ENCODE measurements at places on chromosomes 4 and X.
A peak's percentile ranks its signal among the peaks of the same experiment; 100 is the strongest.

DNA sequence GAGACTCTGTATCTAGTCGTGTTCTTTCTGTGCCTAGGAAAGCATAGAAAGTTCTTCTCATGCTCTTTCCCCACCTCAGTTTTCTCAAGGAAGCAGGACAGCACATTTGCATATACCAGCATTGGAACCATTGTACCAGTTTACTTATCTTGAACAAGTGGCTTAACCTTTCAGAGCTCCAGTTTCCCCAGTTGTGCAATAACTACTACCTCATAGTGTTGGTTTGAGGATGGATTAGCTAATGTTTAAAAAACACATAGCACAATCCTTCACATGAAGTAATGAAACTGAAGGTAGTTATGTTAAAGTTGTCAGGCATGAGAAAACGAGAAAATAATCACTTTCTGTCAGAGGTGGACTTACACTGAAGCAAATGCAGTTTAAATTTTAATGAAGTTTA lies 92.2 kb upstream of the H2AZ1 start:
- peak; percentile 84 for DNase-seq

DNA sequence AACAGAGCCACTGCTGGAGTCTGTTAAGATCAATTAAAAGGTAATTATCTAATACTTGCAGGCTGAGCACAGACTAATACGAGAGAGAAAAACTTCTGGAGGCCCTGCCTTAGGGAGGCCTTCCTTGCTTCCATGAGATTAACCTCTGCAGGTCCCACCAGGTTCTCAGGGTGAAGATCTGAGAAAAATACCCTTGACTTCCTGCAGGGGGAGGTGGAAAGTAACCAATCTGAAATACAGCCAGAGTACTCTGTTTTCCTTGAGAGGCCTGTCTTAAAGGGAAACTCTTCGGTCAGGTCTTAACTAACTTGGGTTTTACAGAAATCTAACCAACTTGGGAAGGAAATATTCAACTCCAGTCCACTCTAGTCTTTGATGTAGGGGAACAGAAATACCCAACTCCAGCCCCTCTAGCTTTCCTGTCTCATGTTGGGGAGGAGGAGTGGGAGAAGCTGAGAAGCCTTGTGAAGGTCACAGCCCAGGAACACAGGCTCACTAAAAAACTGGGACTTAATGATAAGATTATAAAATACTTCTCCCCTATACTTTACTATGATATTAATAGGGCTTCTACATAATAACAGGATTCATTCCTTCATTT lies 77.1 kb downstream of the TBCK start:
- DNase-seq = peak; percentile 64

GRCh38 chrX:40176351-40177116 lies 78.8 kb upstream of the BCOR start:
- peak; percentile 43 for DNase-seq

DNA sequence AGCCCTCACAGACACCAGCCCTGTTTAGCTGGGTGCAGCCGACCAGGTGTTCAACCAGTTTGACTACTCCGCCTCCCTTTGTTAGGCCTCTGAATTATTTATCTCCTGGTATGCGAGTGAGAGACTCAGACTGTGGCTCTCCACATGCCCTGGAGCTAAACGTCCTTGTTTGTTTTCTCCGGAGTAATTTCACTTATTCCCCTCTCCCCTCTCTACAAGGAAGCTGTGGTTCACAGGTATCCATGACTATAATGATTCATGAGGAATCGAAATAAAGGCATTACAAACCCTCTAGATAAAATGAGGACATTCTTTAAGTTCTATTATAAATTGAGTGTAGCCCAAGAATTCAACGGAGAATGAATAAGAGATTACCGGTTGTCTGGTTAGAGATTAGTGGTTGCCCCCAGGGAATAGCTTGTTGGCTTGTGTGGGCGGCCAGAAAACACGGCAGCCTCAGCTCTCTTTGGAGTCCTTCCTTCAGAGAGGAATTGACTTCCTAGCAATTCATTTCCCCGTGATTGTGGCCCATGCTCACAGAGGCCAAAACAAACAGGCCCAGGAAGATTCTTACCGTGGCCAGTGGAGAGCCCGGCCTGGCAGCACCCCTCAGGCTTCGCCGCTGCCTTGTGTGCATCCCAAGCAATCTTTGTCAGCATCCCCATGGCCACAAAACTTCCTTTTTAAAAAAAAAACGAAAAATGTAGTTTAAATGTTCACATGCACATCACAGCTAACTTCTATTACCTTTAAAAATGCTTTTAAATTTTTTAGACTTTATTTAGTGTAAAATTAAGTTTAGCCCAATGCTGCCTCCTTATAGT lies 60.2 kb upstream of the CBR4 start:
- DNase-seq = peak; percentile 94

GRCh38 chrX:149267878-149268813 lies 237.0 kb downstream of the IDS start:
- DNase-seq = no peak

- DNase-seq = no peak
Observed at GRCh38 chr4:184575306-184575705, 73.9 kb downstream of the CASP3 start.

GRCh38 chr4:174210354-174210753 lies 73.1 kb downstream of the FBXO8 start:
- no peak for DNase-seq

- DNase-seq = no peak
Observed at GRCh38 chr4:6943012-6943884, 33.6 kb downstream of the TBC1D14 start.

GRCh38 chr4:3599951-3600350 lies 67.7 kb upstream of the LRPAP1 start:
- no peak for DNase-seq

GRCh38 chr4:77695774-77696173 lies 90.2 kb downstream of the CXCL13 start:
- DNase-seq = peak; percentile 95

DNA sequence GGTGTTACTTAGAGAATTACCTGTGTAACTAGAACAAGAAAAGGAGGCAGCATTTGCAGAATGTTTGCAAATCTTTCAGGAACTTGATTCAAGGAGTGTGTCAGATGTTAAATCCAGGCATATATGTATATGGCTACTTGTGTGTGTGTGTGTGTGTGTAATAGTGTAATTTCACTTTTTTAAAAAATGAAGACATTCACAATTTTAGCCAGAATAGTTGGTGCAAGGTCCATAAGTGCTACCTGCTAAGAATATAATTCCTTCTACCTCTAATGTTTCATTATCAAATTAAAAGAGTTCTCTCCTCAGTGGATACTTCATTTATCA lies 158.0 kb downstream of the PALLD start:
- DNase-seq = no peak

GRCh38 chrX:117834076-117834475 lies 282.5 kb downstream of the KLHL13 start:
- no peak for DNase-seq

- no peak for DNase-seq
Observed at GRCh38 chrX:32514986-32515385, 696.4 kb downstream of the DMD start.

- DNase-seq = no peak
Observed at GRCh38 chr4:155479835-155480234, 103.1 kb upstream of the MAP9 start.

GRCh38 chrX:124862301-124862700 lies 457.4 kb upstream of the TEX13C start:
- DNase-seq = no peak

DNA sequence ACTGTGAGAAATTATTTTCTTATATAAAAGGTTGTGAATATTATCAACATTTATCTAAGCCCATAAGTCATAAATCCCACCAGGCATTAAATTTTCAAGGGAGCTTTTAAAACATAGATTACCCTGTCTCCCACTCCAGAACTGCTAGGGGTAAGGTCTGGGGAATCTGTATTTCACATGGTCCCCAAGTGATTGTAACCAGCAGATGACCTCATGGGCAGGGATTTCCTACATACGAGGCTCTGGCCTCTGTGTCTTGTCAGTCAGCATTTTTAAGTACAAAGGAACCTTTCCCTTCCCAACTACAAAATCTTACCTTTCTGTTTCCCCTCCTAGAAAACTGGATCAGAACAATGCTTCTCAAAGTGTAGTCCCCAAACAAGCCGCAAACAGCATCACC lies 188.6 kb downstream of the TSPAN5 start:
- peak; percentile 37 for DNase-seq

- no peak for DNase-seq
Observed at GRCh38 chr4:68953056-68953596, 1.5 kb upstream of the UGT2A3 start.

DNA sequence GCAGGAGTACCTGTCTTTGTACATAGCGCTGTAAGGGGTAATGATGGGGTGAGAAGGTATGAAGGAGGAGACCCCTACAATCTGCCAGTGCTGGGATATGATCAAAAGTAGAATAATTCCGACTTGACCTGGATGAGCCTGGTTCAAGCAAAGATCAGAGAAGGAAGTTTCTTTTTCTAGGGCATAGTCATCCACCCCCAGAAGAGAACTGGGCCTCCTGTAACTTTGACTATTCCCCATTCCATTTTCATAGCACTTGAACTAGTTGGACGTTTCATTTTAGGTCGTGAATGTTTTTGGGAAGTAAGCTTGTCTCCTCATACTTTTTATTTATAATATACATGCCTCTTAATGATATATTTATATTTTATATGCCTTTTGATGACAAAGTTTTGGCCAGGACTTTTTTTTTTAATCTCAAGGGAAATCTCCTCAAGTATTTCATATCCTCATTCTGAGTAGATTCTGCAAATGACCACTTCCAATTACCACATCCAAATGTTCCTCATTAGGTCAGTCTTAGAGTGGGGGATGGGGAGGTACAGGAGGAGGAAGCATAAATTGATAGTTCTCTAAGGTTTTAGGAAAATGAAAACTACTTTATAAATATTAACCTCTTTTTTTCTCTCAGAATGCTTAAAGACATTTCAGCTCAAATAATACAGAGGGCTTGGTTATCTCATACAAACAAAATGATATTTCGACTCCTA lies 3.5 kb downstream of the CXorf58 start:
- no peak for DNase-seq

DNA sequence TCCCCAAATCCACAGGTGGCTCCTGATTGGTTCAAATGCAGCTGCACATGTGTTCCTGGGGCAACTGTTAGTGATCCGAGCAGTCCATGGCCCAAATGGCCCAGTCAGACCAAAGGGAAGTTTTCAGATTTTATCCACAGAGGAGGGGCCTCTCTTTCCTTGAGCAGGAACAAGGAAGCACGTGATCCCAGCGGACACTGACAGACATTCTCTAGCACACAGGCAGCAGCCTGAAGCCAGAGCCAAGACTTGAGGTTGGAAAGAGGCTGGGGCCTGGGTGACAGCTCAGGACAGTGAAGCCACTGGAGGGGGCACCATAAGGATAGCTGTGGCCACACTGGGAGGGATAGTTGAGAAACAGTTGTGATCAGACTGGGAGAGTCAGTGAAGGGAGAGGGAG lies 3.5 kb upstream of the ZFP92 start:
- DNase-seq = no peak

DNA sequence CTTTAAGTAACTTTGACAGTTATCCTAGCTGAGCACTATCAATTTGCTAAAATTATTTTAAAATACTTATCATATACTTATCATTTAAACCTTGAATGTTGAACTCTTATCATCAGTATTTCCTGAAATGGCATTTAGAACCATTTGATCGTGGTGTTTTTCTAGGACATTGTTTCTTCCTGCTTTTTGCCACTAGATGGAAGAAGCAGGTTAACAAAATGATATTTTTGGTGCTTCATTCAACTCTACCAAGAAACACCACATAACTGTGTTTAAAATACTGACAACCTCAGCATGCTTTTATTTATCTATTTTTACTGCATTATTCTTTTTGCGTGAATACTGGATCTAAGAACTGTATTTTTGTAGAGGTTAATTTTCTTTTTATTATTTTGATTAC lies 44.6 kb downstream of the C4orf33 start:
- no peak for DNase-seq

DNA sequence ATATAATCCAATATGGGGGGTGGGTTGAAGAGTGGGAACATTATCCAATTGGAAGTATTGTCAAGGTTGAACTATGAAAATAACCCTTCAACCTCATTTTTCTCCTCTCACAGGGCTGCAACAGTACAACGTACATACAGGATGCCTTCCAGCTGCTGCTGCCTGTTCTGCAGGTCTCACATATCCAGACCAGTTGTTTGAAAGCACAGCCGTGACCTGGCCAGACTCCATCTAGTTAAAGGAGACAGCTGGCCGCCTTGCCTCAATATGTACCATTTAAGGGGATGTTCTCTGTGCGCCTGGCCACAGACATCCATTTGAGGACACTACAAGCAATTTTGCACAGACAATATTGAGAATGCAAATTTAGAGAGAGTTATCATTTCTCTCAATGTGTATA lies 75.7 kb downstream of the FAM114A1 start:
- DNase-seq = no peak

- no peak for DNase-seq
Observed at GRCh38 chr4:98771959-98772632, 113.7 kb upstream of the TSPAN5 start.

DNA sequence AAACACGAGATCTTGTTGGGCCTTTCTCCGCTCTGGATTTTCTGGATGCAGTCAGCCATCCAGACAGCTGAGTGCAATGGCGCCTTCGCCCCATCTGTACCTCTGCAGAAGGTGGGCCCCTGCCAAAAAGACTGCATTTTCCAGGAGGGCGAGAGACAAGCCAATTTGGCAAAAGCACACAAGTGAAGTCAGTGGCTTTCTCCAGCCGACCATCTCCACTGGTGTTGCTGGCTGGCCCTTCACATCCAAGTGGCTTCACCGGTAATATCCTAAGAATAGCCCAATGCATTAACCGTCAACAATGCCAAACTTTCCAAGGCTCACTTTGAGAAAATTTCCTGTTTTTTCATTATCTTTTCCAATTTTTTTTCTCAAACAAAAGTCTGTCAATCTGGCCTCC lies 96.2 kb upstream of the MXRA5 start:
- no peak for DNase-seq

- no peak for DNase-seq
Observed at GRCh38 chr4:82983444-82983843, 27.2 kb downstream of the LIN54 start.

GRCh38 chrX:3451571-3451970 lies 105.1 kb upstream of the MXRA5 start:
- DNase-seq = no peak

- DNase-seq = no peak
Observed at GRCh38 chrX:103615781-103616371, 8.1 kb downstream of the TCEAL3 start.

DNA sequence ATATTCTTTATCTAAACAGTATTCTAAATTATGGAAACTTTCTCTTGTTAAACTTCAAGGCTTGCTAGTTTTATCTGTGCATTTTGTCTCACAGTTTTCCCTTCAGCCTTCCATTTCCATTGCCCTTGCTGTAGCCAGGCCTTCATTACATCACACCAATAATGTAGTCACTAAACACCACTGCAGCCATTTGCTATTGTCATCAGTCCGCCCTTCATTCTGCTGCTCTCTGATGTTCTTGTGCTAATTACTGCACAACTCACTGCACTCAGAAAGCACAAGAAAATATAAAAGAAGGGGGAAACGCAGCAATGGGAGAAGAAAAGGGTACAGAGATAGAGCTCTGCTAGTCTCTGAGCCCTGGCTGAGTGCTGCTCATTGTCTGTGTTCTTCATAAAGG lies 239.6 kb upstream of the FSTL5 start:
- DNase-seq = no peak

DNA sequence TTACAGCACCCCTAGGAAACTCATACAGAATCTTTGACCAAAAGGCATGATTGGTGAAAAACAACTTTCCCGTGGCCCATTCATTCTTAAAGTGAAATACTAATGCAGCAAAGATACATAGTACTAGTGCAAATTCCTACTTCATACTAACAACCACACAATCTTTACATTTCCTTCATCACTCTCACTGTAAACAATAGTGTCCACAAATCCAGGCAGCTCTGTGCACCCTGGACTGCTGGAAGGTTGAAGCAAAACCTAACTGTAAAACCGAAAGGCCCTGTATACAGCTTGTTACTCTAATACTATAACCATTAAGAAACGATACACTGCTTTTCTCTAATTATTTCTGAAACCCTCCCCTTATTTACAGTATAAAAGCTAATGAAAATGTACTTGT lies 82.6 kb downstream of the SH3RF1 start:
- no peak for DNase-seq
